ENCODE measurements at places on chromosomes 2 and 18. TPM values are rescaled to one million over a fixed set of nuclear protein-coding genes. Genes with fewer than 3 reads are reported as not detected.

GRCh38 chr2:219247678-219248642 lies 2.7 kb downstream of the STK16 start:
- no peak for DNase-seq

- no peak for DNase-seq
These were observed 9.5 kb downstream of the HS1BP3 start for GRCh38 chr2:20641123-20641985.

DNA sequence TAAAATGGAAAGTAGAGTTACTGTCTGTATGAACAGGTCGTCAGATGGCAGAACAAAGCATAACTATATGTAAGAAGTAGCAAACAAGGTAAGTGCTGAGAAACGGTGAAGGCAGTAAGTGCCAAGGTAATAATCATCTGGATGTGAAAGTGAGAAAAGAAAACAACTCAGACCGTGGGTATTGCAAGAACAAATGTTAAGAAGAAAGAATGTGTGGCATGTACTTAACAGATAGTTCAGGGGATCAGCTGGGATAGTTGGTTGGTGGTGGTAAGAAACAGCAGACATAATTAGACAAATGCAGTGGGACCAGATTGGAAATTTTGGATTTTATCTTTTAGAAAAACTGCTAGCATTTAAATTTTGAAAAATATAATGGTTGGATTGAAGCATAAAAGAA lies 375.8 kb upstream of the NXPH2 start:
- DNase-seq, result no peak

- DNase-seq, result no peak
These were observed 173.4 kb upstream of the NDUFV2 start for GRCh38 chr18:8928847-8929780.

DNA sequence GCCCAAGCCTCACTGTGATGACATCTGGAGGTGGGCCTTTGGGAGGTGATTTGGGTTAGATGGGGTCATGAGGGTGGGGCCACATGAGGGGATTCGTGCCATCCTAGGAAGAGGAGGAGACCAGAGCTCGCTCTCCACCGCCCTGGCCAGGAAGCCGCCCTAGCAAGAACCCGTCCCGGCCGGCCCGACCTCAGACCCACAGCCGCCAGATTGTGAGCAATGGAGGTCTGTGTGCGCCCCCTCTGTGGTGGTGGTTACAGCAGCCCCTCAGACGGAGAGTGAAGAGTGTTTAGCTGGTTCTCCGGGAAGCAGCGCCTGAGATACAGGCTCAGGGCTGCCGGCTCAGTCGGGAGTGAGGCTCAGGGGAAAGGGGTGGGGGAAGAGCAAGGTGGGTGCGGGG lies 83.3 kb downstream of the RTP5 start:
- no peak for DNase-seq

- no peak for DNase-seq
These were observed 49.9 kb upstream of the PNPT1 start for GRCh38 chr2:55743583-55743982.

DNA sequence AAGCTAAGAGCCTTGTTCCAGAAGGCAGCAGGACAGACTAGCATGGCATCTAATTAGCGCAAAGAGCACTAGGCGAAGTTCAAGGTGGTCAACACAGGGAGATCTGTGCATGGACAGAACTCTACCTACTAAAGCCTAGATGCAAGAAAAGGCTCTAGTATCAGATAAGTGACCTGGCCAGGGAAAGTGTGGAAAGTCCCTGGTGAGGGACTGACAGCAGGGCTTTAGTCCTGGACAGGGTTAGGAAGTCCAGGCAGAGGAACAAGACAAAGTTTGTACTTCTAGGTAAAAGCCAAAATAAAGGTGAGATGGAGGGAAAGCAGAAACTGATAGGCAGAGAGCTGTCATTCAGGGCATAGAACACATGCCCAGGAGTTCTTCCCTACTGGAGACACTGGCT lies 45.0 kb upstream of the PCBP1 start:
- no peak for DNase-seq

DNA sequence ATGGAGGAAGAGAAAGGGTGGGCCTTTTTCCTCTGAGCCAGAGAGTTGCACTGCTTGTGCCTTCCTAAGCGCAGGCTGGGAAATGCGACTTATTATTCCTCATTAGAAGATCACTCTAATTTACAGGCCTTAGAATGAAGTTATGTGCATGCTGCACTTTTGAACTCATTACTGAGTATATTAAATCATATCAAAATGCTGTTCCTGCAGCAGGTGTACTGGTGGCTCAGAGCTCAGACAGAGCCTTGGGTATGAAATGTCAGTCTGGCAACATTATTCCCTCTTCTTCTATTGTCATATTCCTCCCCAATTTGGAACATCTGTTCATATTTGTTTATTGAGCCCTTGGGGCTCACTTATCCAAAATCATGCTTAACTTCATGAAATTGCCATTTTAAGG lies 85.5 kb downstream of the ADCYAP1 start:
- DNase-seq, result peak; percentile 8

The KCNE4 gene
- polyA plus RNA-seq, result 3.6 TPM

The SALL3 gene
- polyA plus RNA-seq, result 4.7 TPM

The HES6 gene
- 572 TPM for polyA plus RNA-seq

The ASPRV1 gene
- polyA plus RNA-seq, result 4.1 TPM

The CLIP4 gene
- 5.4 TPM for polyA plus RNA-seq
